Fibroblast of skin of left biceps (primary cell): ENCODE measurements at places on chromosomes 2 and 18.
A peak's percentile ranks its signal among the peaks of the same experiment; 100 is the strongest.

DNA sequence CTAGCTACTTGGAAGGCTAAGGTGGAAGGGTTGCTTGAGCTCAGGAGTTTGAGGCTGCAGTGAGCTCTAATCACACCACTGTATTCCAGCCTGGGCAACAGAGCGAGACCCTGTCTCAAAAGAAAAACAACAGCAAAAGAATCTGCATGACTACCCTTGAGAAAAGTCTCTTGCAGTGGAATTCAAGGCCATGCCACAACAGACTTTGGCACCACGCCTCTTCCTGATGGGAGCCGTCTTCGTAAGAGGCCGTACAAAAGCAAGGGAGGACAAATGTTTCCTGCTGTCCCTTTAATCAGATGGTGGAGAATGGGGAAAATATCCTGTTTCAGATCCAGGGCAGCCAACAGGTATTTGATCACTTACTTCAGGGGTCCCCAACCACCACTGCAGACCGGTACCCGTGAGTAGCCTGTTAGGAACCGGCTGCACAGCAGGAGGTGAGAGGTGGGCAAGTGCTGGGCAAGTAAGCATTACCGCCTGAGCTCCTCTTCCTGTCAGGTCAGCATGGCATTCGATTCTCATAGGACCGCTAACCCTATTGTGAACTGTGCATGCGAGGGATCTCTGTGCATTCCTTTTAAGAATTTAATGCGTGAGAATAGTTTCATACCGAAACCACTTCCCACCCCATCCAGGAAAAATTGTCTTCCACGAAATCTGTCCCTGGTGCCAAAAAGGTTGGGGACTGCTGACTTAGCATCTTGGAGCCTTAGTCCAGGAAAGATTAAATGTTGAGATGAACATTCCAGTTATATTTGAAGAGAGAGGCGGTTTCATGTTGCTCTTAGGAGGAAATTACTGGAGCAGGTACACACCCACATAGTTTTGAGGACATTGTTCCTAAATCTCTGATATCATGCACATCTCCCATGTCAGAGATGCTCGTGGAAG, 94.4 kb upstream of the XPO1 start:
- DNase-seq: no peak

DNA sequence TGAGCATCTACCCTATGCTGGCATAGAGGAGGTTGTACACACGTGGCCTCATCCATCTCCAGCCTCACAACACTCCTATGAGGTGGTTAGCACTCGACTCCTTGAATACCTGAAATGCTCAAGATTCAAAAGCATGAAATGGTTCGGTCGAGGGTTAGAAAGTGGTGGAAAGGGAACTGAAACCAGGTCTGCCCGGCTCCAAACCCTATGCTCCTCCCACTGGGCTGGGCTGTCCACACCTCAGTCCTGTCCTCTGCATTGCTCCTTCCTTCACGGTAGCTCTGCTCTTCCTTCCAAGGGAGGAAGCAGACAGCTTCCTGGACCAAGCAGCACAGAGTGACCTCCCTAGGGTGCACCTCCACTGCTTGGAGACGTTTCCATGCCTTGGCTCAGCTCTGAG, 565.2 kb upstream of the ID2 start:
- DNase-seq: no peak

DNA sequence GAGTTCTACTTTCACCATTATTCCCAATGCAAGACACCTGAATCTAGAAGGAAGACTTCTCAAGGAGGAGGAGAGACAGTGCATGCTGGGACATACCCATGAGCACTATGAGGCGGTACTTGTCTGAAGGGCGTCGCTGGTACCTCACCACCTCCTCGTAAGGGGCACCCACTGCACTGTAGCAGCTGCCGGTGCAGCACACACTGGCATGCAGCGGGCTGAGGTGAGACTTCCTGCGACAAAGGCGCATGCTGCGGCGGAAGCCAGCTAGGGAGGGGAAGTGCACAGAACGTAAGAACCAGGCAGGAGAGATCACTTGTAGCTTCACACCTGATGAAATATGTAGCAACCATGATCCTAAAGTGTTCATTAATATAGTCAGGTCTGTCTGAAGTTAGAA, 12.8 kb upstream of the TMEM237 start:
- DNase-seq: no peak

- peak; percentile 28 for DNase-seq
These were observed 21.7 kb upstream of the LRRTM1 start for GRCh38 chr2:80326214-80326613.

DNA sequence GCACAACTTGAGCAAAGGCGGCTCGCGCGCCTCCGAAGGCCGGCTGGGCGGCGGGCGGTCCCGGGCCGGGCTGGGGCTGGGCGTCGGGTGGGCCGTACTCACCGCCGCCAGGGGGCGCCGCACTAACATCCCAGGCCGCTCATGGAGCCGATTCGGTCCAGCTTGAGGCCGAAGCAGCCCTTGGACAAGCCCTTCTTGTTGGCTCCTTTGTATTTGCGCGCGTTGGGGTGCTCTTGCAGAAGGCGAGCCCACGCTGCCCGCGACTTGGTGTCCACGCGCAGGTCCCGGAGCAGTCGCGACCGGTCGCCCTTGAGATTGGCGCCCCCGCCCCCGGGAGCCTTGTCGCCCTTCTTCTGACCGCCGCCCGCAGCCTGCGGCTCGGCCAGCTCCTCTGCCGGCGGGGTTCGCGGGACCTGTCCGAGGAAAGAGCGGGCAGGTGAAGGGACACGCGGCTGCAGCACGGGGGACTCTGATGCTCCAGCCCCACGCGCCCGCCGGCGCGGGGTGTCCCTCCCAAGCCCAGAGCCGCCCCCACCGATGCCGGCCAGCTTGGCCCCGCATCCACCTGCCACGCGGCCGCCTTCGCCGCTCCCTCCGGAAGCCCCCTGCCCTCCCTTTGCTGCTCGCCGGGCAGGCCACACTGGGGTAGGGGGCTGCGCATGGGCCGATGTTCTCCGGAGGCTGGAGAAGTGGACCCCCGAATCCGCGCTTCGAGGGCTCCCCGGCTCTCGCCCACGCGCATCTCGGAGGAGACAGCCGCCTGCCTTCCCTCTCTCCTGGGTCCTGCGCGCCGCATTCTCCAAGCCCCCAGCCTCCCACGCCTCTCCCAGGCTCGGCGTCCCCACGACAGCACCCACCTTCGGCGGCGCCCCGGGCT, 655 bp downstream of the NPPC start:
- peak; percentile 23 for DNase-seq

DNA sequence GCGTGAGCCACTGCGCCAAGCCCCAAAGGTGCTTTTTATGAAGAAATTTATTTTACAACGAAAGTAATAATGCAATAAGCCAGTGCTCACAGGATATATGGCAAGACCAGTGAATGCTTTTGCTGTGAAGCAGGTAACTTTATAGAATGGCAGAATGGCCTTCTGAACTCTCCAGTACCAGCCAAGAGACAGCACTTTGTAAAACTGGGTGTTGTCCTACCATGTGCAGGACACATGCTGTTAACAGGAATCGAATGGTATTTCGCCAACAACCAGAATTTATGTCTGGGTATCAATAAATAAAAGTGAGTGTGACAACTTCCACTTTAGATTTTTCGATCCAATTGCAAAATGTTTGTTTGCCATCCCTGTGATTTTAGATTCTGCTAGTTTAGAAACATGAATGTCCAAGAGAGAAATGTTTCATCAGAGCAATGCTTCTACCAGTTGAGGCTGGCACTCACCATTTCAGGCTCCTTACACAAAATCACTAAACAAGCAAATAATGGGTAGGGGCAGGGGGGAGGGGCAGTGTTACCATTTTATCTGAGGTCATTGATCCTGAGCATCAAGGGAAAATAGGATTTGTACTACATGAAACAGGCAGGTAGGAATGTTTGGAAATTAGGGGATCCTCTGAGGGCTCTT, 95.9 kb downstream of the ATL2 start:
- no peak for DNase-seq

DNA sequence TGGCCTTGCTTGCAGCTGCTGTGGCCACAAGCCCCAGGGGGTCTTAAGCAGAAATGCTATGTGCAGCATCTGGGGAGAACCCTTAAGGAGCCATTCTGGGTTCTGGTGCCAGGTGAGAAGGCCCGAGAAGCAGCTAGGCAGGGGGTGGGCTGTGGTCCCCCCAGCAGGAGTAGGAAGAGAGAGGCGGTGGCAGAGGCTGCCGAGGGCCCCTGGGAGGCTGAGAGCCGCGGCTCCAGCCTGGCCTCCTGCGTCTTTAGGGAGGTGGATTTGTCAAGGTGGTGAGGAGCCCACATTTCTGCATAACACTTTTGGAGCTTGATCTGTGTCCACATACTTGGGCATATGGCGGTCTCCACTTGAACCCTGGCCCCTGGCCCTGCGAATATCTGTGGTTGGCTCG, 196.5 kb downstream of the TWIST2 start:
- no peak for DNase-seq

- DNase-seq: no peak
These were observed 33.4 kb downstream of the ITGA6 start for GRCh38 chr2:172460780-172461201.

- DNase-seq: no peak
These were observed 56.6 kb downstream of the BMPR2 start for GRCh38 chr2:202432776-202433175.

DNA sequence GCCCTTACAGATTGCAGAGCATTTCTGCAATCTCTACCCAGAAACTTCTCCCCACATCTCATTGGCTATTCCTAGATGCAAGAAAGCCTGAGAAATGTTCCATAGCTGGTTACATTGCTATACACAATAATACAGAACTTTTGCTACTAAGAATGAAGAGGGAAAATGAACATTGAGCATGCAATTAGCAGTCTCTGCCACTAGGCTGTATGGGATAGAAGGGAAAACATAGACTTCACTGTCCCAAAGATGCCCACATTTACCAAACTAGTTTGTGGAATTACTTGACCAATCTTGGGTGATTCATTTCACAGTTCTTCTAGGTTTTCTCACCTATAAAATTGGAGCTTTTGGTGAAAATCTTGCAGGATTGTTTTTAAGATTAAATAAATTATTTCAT, 265.7 kb upstream of the NT5C1B start:
- DNase-seq: no peak

DNA sequence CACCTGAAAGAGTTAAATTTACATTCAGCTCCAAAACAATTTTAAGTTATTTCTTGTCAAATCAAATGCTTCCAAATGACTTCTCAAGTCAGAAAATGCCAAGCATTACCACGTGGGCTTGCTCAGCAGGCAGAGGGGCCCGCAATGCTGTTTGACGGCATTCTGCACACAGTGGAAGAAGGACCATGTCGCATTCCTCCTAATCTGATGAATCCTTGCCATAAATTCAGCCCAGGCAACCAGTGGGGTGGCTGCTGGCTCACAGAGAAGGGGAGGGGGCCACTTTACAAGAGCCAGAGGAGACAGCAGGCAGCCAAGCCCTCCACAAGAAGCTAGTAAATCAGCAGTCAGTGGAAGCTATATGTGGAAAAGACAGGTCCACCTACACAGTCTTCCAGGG, 56.7 kb downstream of the OSR1 start:
- no peak for DNase-seq

- no peak for DNase-seq
These were observed 132.2 kb upstream of the ZFP36L2 start for GRCh38 chr2:43358410-43359201.

- DNase-seq: no peak
These were observed 16.2 kb downstream of the MTIF2 start for GRCh38 chr2:55252832-55253231.

DNA sequence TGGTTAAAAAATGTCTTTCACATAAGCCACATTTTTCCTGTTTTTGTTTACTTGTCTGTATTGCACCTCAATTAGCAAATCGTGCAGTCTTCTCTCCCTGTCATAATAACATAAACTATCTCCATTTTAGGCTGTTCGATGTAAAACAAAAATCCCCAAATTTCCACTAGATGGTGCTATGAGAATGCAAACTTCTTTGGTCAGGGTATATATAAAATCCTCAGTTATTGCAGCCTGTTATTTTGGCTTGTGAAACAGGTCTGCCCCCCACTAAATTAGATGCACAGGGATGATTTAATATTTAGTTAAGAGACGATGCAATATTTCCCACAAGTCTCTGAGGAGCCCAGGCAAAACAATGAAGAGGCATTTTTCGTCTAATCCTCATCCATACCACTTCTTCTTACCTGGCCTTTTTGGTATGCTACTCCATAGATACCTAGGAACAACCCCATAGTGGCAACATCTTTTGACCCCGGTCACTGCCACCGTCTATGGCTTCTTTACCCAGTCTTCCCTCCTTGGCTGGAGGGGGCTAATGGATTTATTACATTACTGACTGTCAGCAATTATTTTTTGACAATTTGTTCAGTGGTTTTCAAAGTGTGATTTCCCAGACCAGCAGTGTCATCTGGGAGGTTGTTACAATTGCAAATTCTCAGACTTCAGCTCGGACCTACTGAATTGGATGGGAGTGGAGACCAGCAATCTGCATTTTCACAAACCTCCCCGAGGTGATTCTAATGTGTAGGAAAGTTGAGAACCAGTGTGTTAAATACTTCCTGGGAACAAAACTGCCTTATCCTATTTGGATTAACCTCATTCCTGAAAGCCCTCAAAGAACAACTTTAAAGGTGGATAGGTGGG, 117.4 kb upstream of the CWC22 start:
- peak; percentile 34 for DNase-seq

- DNase-seq: no peak
These were observed 852.6 kb upstream of the ID2 start for GRCh38 chr2:7829241-7829640.

DNA sequence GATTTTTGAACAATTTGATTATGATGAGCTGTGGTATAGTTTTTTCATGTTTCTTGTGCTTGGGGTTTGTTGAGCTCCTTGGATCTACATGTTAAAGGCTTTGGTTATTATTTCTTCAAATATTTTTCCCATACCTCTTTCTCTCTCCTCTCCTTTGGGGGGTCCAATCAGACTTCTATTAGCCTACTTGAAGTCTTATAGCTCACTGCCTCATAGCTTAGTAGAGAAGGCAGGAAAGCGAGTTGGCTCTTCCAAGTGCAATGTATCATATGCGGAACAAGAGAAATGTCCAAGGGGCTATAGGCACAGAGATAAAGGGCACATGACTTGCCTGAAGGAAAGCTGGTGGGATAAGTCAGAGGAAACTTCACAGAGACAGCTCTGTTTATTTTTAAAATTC, 14.1 kb upstream of the FABP1 start:
- no peak for DNase-seq

DNA sequence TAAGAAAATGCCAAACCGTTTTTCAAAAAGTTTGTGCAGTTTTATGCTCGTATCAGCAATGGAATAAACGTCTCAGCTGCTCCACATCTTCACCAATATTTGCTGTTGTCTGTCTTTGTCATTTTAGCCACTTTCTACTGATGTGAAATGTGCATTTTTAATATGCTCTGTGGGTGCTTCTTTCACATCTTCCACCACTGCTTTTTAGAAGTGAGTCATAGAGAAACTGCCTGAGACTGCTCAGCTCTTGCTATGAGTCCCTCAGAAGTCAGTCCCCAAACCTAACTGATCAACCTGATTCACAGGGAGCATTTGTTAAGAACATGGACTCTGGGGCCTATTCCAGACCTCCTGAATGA, 41.0 kb upstream of the EPC2 start:
- DNase-seq: no peak
